CD4-positive, alpha-beta T cell treated with Interleukin-15 for 1 hour (primary cell): ENCODE measurements at places on chromosomes 4 and X.

DNA sequence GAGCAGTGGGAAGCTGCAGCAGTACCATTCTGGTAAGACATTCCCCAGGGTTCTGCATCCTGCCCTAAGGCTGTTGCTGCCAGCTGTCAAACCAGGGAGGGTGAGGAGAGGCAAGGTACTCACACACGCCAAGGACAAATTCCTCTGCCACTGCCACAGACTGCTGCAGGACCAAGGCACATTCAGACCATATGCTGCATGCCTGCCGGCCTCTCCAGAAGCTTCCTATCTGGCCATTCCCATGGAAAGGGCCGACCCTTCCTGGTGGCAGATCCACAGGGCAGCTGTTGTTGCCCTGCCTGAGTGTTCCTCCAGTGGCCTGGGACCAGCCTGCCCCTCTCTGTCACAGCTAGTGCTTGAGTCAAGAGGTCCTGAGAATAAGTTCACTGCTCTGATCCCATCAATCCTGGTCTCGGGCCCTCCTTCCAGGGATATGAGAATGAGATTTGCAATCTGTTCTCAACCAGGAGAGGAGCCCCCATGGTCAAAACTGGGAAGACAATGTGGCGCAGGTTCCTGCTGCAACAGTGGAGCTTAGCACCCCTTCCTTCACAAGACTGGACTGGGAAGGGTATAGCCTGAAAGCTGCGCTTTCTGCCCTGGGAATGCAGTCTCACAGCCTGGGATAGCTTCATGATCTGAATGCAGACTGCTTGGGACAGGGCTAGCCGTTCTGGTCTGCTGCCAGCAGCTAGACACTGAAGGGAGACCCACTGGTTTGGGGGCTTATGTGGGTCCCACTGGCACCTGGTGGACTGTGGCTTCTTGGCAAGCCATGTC is 342.5 kb upstream of the NDST3 start:
- no peak for DNase-seq

DNA sequence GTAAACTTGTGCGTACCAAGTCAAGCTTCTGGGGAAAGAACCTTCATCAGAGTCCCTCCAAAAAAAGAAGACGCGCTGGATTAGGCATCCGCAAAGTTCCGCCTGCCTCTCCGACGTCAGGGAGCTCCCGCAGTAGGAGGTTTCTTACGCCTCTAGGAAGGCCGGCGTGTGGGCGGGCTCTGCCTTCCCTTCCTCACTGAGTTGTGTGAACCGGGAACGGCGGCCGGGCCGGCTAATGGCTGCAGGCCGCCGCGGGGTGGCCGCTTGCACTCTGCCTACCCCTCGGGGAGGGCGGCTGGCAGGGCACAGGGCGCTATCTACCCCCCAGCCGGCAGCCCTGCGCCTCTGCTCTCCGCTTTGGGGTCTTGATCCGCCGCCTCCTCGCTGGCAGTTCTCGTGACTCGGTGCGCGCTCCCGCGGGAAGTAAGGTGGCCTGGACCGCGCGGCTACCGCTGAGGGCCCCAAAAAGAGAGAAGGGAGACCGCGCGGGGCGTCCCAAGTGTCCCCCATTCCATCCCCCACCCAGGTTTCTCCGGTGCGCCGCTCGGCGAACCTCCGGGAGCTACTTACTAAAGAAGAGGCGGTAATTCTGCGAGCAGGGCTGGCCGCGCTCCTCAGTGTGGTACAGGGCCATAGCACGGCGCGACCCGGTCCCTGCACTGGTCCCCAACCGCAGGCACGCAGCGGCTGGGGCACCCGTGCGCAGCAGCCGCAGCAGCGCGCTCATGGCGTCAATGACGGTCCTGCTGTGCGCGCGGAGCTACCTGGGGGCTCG is at the start of gene PPA2:
TSS of gene PPA2 (minus strand) at position 739 of the 775 bp plus-strand sequence. CDS start at position 727, 12 bp downstream.
- DNase-seq = peak; percentile 84

DNA sequence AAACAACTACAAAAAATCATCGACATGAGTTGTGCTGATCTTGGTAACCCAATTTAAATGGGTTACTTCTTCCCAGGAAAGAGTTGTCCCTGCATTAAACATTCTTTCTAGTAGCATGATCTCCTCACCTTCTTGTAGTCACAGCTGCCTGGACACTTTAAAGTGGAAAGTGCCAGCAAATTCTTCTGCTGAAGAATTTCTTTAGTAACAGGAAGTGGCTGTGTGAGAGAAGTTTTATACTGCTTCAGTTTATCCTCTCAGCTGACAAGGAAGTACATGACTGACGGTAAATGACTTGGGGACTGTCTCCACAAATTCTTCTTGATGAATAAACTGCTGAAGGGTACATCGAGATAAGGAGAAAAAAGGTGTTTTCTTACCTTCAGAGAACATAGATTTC is 18.2 kb upstream of the TNIP3 start:
- no peak for DNase-seq

DNA sequence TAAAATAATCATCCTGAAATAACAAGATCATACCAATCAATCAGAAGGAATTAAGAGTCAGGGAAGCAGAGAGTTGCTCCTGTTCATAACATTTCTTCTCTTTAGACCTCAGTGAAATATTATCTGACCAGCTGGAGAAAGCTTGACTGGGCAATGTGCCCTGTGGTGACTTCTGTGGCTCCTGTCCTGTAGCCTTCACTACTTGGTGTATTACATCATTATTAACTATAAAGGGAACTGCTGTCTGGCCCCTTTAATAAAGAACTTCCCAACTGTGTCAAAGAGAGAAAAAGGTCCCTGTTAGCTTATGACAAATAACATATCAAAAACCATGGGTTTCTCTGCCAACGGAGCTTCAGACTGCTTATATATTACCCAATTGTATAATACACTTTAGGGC is 18.0 kb downstream of the OPHN1 start:
- no peak for DNase-seq

- no peak for DNase-seq
Observed at GRCh38 chr4:146165840-146166239, 9.7 kb upstream of the LSM6 start.

- no peak for DNase-seq
Observed at GRCh38 chr4:89906777-89907521, 12.3 kb downstream of the MMRN1 start.

DNA sequence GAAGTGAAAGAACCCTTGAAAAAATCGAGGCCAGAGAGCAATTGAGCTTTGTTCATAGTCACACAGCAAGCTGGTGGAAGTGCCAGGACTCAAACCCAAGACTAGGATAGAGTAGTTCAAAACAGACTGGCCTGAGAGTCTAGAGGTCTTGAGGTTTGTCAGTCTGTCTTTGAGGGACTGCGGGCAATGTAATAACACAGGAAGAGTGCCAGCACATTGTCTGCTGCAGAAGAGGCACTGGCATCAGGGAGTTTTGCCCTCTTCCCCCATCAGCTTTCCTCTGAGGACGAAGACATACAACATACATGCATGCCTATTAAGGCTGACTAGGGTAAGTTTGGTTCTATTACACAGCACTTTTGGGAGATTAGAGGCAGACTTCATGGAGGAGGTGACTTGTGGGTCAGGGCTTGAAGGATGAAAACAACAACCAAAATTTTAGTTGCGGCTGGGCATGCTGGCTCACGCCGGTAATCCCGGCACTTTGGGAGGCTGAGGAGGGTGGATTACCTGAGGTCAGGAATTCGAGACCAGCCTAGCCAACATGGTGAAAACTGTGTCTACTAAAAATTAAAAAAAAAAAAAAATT is 64.1 kb upstream of the LAS1L start:
- DNase-seq = no peak

DNA sequence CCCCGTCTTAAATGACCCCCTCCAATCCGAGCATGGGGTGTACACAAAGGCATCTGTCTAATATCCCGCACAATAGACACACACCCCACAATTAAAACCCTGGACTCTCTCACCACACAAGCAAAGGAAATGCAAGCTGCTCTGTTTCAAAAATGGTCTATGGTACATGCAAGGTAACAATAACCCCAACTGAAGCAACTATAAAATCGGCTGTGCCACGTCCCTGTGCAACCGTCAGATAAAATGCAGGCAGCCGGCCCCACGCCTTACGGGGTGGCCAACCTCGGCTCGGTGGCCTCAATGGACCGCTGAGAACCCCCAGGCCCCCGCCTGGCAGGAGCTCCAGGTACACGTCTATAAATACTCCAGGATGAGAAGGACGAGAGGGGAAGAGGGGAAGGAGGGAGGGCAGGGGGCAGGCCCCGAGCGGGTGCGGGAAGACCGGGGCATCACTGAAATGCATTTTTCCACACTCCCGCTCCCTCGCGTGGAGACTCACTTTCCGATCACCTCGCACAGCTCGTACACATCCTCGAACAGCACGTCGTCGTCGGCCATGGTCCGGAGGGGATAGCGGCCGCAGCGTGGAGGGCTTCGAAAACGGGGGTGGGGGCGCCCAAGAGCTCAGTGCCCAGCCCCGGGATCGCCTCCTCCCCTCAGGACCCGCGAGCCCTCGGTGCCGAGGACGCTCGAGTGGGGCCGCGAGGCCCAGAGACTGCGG is 763 bp downstream of the CASK start:
- DNase-seq = no peak

- DNase-seq = no peak
Observed at GRCh38 chrX:23271026-23271425, 63.6 kb upstream of the PTCHD1 start.

DNA sequence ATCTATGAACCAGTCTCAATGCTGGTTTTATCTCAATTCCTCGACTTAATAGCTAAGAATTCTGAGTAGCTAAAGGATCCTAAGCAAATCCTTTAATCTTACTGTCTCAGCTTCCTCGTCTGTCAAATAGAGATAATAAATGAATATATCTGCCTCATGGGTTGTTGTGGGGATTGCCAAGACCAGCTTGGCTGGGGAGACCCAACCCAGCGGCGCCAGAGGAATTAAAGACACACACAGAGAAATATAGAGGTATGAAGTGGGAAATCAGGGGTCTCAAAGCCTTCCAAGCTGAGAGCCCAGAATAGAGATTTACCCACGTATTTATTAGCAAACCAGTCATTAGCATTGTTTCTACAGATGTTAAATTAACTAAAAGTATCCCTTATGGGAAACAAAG is 41.9 kb downstream of the SLC34A2 start:
- DNase-seq = no peak

DNA sequence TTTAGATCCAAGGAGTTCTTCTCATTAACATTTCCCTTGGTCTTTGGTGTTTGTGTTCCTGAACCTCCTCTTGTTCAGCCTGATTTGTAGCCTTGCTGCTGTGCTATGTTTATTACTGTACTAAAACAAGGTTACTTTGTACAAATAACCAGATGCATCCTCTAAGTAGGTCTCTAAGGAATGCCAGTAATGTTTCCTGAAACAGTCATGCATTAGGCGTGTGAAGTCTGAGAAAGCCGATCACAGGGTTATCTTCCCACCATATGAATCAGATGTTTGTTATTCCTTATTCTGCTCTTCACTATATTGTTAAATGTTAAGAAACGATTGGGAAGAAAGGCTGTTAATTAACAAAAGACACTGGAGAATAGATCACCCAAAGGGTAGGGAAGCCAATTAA is 66.9 kb downstream of the GALNTL6 start:
- DNase-seq = no peak

DNA sequence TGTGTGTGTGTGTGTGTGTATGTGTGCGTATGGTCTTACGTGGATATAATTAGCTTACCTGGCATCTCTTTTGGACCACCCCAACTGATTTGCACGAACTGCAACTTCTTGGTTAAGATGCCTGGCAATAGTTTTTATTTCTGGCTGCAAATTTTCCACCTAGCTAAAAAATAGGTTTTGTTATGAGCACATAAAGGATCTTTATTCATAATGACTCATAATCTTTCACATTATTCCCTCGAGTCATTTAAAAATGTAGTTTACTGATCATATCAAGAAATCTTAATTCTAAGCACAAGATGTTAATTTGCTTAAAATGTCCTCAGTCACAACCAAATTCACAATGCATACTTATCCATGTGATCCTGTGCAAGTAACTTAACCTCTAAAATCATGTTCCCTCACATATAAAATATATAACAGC is 1.5 kb downstream of the COX18 start:
- no peak for DNase-seq

GRCh38 chr4:28226962-28227361 is 1366.3 kb downstream of the STIM2 start:
- no peak for DNase-seq

DNA sequence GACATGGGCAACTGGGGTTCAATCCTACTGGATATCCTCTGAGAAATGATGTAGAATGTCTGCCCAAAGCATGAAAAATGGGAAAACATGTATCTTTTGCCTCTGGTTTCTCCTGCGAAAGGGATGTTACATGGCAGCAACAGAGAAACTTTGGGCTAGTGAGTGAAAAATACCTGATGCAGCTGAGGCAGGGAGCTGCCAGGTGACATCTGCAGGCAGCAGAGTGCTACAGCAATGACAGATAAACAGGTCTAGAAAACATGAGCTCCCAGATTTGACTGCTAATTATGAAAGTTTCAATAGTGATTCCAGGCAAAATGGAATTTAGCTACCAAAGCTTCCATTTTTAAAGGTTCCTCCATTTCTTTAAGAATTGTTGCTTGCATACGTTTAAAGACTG is 4.8 kb upstream of the CXCL1 start:
- no peak for DNase-seq

DNA sequence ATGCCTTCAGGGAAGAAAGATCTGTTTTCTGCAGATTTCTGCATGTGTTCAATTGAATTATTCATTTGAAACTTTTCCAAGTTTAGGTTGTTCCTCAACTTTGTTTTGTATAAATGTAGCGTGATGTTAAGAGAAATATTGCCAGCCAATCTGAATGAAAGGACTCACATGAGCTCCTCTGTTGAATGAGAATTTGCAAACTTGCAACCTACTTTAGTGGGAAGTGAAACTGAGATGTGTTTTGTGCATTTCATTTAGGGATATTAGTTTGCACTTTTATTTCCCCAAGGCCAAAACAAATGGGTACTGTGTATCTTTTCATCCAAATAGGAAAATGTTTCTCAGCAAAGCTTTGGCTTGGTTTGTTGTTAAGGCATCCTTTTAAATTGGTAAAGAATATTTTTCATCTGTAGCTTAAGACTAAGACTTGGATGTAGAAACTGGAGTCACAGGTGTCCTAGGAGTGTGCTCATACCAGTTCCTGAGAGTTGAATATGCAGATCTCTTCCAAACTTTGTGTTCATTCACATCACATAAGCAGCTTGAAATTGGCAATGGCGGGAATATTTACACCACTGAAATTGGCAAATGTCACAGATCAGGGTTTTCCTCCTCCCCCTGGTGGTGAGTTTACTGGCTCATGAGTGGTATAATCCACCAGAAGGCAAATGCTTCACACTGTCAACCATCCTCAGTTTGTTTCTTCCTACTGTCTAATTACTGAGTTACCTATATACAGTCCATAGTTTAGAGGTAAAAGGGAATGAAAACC is 193.6 kb upstream of the BANK1 start:
- DNase-seq = no peak

- peak; percentile 42 for DNase-seq
Observed at GRCh38 chrX:132023896-132024386, 839 bp downstream of the STK26 start.

- no peak for DNase-seq
Observed at GRCh38 chrX:39726771-39727170, 371.0 kb downstream of the BCOR start.

GRCh38 chr4:53313510-53313909 is 52.4 kb downstream of the SCFD2 start:
- no peak for DNase-seq
